ENCODE measurements at places on chromosomes 4 and X.

GRCh38 chrX:120251471-120252011 is 929 bp downstream of the ZBTB33 start:
- DNase-seq = no peak
- H3K27me3 ChIP-seq = no peaks in the 10 kb centered on the region
- H3K36me3 ChIP-seq = no peaks in the 10 kb centered on the region
- peak overlapping the region; percentile 90 for H3K27ac ChIP-seq
- H3K4me3 ChIP-seq = peak overlapping the region; percentile 71

DNA sequence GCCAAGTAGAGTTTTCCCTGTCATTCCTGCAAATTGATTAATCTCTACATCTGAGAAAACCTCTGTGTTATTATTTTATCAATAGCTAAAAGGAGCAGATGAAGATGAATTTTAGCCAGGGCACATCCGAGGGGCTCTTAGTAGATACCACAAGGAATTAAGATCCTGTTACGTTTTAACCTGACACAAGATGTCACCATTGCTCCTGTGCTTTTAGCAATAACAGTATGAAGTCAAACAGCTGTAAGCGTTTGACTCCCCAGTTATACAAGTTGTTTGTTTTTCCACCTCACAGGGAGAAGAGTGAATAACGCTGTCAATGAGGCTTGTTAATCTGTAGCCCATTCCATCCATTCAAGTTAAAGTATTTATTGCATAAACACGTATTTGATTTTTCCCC is 76.0 kb upstream of the AP1S2 start:
- no peak overlapping the region for H3K27ac ChIP-seq
- no peaks in the 10 kb centered on the region for H3K4me1 ChIP-seq
- no peaks in the 10 kb centered on the region for H3K36me3 ChIP-seq

DNA sequence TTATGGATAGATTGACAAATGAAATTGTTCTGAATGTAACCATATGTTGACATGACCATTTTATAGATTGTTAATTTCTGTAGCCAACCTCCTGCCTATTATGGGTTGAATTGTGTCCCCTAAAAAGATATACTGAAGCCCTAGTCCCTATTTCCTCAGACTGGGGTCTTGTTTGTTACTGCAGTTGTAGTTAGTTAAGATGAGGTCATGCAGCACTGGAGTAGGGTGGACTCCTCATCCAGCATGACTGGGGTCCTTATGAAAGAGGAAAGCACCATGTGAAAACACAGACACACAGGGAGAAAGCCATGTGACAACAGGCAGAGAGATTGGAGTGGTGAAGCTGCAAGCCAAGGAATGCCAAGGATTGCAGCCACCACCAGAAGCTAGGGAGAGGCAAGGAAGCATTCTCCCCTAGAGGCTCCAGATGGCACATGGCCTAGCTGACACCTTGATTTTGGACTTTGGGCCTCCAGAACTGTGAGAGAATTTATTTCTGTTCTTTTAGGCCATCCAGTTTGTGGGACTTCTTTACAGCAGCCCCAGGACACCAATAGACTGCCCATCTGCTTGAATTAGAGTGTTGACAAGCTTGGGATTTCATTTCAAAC is 14.0 kb downstream of the MTM1 start:
- no peak overlapping the region for H3K4me3 ChIP-seq
- no peaks in the 10 kb centered on the region for H3K36me3 ChIP-seq
- H3K27ac ChIP-seq = no peak overlapping the region
- no peak for DNase-seq

DNA sequence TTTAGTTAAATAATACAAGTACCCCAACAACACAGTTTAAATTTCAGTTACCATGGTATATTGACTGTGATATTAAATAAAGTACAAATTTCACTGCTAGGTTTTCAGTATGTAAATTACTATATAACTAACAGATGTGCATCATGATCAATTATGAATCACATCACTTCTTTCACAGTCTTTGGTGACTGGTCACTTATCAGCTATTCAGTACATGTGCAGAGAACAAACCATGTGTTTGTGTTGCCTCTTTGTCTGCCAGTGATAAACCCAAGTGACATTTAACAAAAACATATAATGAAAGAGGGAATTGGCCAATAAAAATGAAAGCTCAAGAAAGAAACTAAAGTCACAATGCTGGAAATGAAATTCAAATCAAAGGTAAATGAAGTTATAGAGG is 249.3 kb downstream of the CHIC1 start:
- DNase-seq = no peak
- H3K36me3 ChIP-seq = no peaks in the 10 kb centered on the region
- no peak overlapping the region for H3K4me3 ChIP-seq
- no peaks in the 10 kb centered on the region for H3K4me1 ChIP-seq
- H3K27me3 ChIP-seq = no peaks in the 10 kb centered on the region

- peaks cover 4% of the 10 kb centered on the region for H3K27me3 ChIP-seq
- H3K4me1 ChIP-seq = peaks cover 16% of the 10 kb centered on the region
- no peak overlapping the region for H3K27ac ChIP-seq
- H3K4me3 ChIP-seq = peak overlapping the region; percentile 46
These were observed 837 bp downstream of the DCHS2 start for GRCh38 chr4:154490583-154491340.

- peaks cover 36% of the 10 kb centered on the region for H3K4me1 ChIP-seq
- H3K36me3 ChIP-seq = no peaks in the 10 kb centered on the region
- no peak for DNase-seq
- no peak overlapping the region for H3K27ac ChIP-seq
- H3K27me3 ChIP-seq = no peaks in the 10 kb centered on the region
These were observed 3.3 kb upstream of the LRAT start for GRCh38 chr4:154740462-154740861.

GRCh38 chrX:87006561-87006960 is 511.0 kb upstream of the KLHL4 start:
- no peaks in the 10 kb centered on the region for H3K36me3 ChIP-seq
- no peak for DNase-seq
- H3K4me3 ChIP-seq = no peak overlapping the region
- H3K27ac ChIP-seq = no peak overlapping the region

DNA sequence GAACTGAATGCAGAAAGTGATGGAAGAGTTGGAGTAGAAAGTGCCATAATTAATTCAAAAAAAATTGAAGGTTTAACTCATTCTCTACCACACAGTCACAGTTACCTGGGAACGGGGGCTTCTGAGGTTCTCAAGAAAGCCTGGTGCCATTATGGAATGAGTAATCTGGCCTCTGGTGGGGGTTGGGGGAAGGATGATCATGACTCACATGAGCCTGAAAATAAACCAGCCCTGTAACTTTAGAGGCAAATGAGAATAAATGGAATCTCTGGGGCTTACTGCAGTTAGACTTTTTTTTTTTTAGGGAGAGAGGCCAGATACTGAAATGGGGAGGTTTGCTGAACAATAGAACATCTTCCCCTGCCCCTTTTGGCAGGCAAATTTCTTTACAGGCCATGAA is 55.3 kb downstream of the SOD3 start:
- H3K27ac ChIP-seq = peak overlapping the region; percentile 64
- H3K4me1 ChIP-seq = peaks cover 24% of the 10 kb centered on the region
- no peaks in the 10 kb centered on the region for H3K36me3 ChIP-seq
- no peak overlapping the region for H3K4me3 ChIP-seq

DNA sequence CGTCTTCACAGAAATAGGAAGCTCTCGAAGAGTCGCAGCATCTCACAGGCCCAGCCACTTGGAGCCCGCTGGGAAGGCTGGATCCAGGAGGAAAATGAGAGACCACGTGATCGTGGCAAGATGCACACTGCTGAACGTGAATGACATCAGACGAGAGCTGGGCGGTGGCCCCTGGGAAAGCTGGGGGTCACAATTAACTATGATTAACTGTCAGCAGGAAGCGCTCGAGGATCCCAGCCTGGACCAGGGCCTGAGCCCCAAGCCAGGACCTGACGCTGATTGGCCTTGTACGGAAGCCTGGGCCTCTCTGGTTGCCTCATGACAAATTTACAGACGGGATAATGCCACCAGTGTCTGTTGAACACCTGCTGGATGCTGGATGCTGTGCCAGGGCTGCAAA is 321.4 kb downstream of the EVC2 start:
- H3K4me1 ChIP-seq = no peaks in the 10 kb centered on the region
- H3K4me3 ChIP-seq = no peak overlapping the region
- DNase-seq = no peak
- H3K36me3 ChIP-seq = no peaks in the 10 kb centered on the region
- H3K27me3 ChIP-seq = no peaks in the 10 kb centered on the region

DNA sequence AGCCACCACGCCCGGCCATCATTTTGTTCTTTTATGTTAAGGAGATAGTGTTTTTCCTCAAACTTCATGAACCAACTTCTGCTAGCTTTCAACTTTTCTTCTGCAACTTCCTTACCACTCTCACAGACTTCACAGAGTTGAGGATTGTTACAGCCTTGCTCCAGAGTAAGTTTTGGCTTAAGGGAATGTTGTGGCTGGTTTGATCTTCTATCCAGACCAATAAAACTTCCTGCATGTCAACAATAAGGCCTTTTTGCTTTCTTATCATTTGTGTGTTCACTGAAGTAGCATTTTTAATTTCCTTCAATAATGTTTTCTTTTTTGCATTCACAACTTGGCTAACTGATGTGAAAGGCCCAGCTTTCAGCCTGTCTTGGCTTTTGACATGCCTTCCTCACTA is 12.7 kb upstream of the TET2 start:
- no peaks in the 10 kb centered on the region for H3K27me3 ChIP-seq
- DNase-seq = no peak
- no peak overlapping the region for H3K27ac ChIP-seq
- H3K4me1 ChIP-seq = peaks cover 11% of the 10 kb centered on the region
- H3K4me3 ChIP-seq = no peak overlapping the region
- no peaks in the 10 kb centered on the region for H3K36me3 ChIP-seq

DNA sequence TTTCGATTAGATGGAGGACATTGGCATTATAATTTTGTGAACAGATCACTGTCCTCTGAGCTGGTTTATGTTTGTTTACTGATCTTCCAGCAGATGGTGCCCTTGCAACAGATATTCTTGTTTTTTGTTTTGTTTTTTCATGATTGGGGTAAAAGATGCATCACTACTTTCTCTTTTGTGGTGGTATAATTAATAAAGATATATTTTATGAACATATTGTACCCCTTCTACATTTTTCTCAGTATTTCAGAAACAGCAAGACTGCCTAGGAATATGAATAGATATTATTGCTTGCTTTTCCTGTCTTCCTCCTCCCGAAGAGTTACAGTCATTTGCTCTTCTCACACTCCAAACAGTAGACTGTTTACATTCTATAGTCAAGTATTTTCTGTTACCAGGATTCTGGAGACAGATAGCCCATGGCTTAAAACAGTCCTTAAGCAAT is 905.2 kb downstream of the TRAM1L1 start:
- no peaks in the 10 kb centered on the region for H3K27me3 ChIP-seq
- H3K4me3 ChIP-seq = no peak overlapping the region
- no peaks in the 10 kb centered on the region for H3K36me3 ChIP-seq
- H3K4me1 ChIP-seq = no peaks in the 10 kb centered on the region
- no peak for DNase-seq

DNA sequence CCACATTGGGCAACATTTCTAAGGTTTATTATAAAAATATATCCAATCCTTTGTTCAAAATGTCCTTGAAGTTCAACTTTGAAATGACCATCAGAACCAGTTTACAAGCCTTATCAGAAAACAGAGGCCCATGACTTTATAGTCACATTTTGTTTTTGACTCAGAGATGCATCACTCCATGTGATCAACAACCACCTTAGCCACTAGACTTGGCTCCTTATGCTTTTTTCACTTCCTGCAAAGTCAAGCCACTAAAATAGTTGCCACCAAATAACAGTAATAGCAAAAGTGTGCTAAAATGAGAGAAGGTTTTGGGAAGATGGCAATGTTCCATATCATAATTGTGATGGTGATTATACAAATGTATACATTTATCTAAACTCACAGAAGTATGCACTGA is 181.7 kb downstream of the MAML3 start:
- no peak overlapping the region for H3K27ac ChIP-seq
- no peaks in the 10 kb centered on the region for H3K36me3 ChIP-seq
- no peaks in the 10 kb centered on the region for H3K27me3 ChIP-seq
- no peak for DNase-seq
- no peak overlapping the region for H3K4me3 ChIP-seq

DNA sequence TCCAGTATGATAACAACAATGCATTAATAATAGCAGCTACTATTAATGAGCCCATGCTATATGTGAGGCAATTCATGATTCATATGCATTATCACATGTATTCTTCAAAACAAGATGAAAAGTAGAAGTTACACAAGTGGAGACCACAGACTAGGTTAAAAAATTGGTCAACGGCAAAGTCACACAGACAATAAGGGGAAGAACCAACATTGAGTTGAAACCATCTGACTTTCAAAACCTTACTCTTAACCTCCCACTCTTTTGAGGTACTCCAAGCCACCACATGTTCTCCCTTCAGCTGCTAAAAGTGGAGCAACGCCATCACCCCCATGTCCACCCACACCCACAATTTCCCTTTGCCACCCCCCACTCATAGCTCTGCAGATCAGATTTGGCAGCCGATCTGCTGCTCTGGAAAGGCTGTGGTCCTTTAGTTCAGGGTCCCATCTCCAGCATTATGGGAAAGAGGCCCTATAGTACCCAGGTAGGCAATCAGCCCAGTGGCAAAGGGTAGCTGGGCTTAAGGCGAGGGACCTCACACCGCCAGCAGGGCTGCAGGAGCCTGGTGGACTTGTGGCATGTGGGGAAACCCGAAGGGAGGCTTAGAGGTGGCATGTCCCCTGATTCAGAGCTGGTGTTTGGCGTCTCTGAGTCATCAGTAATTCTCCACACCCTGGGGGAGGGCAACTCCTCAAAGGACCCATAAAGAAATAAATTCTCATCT is 33.5 kb upstream of the CYBB start:
- no peaks in the 10 kb centered on the region for H3K27me3 ChIP-seq
- no peaks in the 10 kb centered on the region for H3K4me1 ChIP-seq
- no peak overlapping the region for H3K4me3 ChIP-seq
- no peak overlapping the region for H3K27ac ChIP-seq
- no peak for DNase-seq
- no peaks in the 10 kb centered on the region for H3K36me3 ChIP-seq

- H3K4me1 ChIP-seq = no peaks in the 10 kb centered on the region
- H3K27ac ChIP-seq = peak overlapping the region; percentile 58
- DNase-seq = no peak
- H3K4me3 ChIP-seq = no peak overlapping the region
These were observed 252.0 kb upstream of the DIAPH2 start for GRCh38 chrX:96432647-96433046.

DNA sequence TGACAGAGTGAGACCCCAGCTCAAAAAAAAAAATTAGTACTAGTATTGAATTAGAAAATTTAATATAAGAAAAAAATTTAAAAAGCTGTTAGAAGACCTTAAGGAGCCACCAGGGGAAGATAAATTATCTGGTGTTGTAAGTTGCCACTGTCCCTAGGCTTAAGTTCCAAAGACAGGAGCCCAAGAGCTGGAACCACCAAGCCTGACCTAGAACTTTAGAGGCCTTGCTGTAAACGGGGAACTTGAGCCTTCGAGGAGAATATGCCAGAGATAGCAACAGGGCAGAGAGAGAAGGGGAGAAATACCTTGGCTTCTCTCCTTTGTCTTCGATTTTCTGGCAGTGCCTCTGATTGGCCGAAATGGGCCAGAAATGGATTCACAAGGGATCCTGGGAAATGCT is 8.9 kb downstream of the USP53 start:
- DNase-seq = no peak
- H3K4me3 ChIP-seq = no peak overlapping the region
- H3K36me3 ChIP-seq = peaks cover 88% of the 10 kb centered on the region
- no peak overlapping the region for H3K27ac ChIP-seq

- H3K4me1 ChIP-seq = no peaks in the 10 kb centered on the region
- H3K36me3 ChIP-seq = no peaks in the 10 kb centered on the region
These were observed 92.2 kb downstream of the NHSL2 start for GRCh38 chrX:72002875-72003274.
